Stimulated activated naive B cell treated with anti-CD40 and anti-IgM and Interleukin-4, amounts not matched to agents 10 μg/mL and 1 μg/mL and 100 μg/mL, for 72 hours (primary cell): ENCODE measurements at places on chromosomes 3 and 15.

- DNase-seq = no peak
Observed at GRCh38 chr3:182920515-182921084, 59.7 kb downstream of the DCUN1D1 start.

GRCh38 chr3:98034036-98034435, 1.1 kb downstream of the GABRR3 start:
- DNase-seq = no peak

- DNase-seq = no peak
Observed at GRCh38 chr15:88113613-88114308, 142.8 kb downstream of the NTRK3 start.

- no peak for DNase-seq
Observed at GRCh38 chr3:150222691-150223489, 185.2 kb upstream of the TSC22D2 start.

- no peak for DNase-seq
Observed at GRCh38 chr3:110069761-110070160, 732.4 kb upstream of the DPPA4 start.

GRCh38 chr3:9695746-9696145, 7.9 kb upstream of the CPNE9 start:
- DNase-seq = no peak

GRCh38 chr3:184371570-184372018, 6.4 kb downstream of the THPO start:
- DNase-seq = peak; percentile 57

- no peak for DNase-seq
Observed at GRCh38 chr3:183340222-183340621, 87.2 kb downstream of the B3GNT5 start.

DNA sequence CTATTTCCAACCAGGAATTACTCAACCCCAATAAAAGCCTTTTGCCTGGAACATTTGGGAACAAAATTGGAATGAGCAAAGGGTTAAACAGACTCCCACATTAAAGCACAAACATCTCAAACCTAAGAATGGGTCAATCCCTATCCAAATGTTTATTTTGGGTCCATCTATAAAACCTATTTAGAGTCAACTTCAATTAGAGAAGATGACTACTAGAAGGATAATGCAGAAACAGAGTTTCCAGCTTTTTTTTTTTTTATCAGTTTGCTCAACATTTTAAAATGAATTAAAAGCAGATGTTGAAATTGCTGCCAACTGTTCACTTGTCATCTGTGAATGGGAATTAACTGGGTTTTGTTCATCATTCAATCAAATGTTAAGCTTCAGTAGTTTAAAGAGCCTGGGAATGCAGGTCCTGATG, 4.1 kb upstream of the TBC1D23 start:
- DNase-seq = no peak

DNA sequence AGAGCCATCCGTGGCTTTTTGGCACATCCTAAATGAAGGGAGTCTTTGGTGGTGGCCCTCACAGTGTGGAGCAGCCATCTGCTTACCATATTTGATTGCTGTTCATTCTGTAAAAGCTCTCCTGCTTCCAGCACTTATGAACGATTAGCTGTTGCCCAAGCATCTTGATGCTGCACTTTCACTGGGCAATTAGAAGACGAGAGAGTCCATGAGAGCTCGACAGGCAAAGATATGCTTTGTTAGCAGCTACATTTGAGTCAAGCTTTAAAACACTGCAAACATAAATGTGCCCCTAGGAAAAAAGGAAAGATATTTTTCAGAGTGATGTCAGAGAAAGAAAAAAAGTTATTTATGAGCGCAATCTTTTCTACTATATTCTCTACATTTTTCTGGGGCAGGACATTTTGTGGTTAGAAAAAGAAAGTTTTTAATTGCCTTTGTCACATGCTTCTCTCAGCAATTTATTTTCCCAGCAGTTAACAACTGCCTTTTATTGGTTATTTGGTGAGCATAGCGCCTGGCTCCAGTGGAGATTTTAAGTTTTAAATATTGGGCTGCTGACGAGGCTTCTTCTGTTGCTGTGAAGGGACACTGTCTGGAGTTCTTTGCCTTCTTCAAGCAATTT, 468.4 kb downstream of the C3orf38 start:
- no peak for DNase-seq

DNA sequence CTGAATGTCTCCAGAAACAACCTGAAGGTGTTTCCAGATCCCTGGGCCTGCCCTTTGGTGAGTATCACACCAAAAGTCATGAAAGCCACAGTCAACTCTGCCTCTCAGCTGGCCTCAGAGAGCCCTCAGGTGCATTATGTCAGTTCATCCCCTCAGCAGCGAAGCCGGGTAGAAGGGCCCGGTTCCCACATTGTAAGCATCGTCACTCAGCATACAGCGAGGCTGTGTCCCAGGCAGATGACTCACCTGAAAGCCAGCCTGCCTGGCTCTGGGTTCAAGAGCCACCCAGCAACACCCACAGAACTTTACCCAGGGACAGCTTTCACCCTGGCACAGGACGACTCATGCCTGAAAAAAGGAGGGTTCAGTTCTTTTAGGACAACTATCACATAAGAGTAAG, 91.6 kb downstream of the LRRK1 start:
- DNase-seq = no peak

DNA sequence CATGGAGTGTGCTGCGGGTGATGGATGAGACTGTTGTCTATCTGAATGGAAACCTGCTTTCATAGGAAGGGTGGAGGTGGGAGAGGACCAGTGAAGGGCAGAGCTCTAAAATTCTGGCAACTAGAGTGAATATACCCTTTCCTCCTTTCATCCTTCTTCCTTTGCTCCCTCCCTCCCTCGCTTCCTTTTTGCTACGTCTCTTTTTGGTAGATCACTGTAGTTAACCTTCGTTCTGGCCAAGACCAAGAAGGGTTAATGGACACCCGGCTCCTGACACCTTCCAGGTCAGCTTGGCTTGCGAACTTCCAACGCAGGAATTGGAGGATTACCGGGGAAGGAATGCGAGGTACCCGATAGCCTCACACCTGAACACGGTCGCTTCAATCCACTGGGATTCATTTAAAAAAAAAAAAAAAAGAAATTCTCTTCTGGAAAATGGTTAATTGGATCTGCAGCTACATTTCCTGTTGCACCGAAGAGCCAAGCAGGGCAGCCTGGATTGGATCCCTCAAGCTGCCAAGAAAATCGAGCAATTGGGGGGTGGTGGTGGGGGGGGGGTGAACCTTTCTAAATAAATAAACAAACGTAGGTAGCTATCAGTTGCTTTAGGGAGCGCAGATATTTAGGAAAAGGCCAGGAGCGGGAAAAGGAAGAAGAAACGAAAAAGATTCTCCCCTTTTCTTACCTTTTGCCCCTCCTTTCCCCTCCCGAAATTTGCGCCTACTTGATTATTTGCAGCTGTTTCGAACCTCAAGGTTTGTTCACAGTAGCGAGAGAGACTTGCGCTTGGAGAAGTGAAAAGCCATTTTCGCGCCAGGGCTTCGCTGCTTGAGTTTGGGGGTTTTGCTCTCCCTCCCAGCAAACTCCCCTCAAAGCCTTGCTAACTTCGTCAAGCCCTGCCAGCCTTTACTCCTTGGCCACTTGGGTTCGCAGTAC, 9.5 kb upstream of the NR2F2 start:
- no peak for DNase-seq
